ENCODE measurements at places on chromosomes 2 and 18.
A peak's percentile ranks its signal among the peaks of the same experiment; 100 is the strongest.

DNA sequence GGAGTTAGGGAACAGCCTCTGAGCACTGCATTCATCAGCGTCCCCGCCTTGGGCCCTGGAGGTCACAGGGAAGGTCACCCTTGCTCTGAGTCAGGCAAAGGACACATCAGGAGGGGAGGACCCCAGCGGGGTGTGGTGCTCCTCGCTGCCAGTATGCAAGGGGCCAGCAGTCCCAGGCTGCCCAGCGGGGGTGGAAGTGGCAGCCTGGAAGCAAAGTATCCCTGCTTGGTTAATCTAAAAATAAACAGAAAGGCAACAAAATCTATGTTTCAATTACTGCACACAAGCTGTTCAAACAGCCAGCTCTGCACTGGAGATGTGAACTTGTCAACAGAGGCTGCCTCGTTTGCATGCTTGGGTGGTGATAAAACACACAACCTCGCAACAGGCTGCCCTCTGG is 164.1 kb downstream of the KLHL29 start:
- no peak for DNase-seq
- H3K27me3 ChIP-seq, result no peaks in the 10 kb centered on the region
- no peak overlapping the region for H3K27ac ChIP-seq
- no peak overlapping the region for H3K4me3 ChIP-seq
- no peaks in the 10 kb centered on the region for H3K4me1 ChIP-seq

DNA sequence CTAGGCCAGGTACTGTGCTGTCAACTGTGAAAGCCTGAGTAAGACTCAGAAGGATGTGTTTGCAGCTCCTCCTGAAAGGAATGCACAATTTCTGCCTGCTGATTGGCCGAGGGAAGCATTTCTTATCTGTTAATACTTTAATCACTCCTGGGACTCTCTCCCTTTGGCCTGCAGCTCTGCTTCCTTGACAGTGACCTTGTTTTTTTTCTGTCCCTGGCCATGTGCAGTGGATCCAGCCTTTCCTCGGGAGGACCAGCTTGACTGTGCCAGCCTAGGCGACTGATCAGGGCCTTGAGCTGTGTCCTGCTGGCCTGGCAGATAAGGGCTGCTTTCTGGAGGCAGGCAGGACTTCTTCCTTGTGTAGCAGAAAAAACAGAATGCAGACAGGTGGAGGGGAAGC is 10.0 kb downstream of the RNF144A start:
- H3K27ac ChIP-seq, result no peak overlapping the region
- no peaks in the 10 kb centered on the region for H3K36me3 ChIP-seq
- H3K4me3 ChIP-seq, result no peak overlapping the region
- no peak for DNase-seq
- no peaks in the 10 kb centered on the region for H3K27me3 ChIP-seq

GRCh38 chr2:129293326-129293725 is 686.1 kb upstream of the RAB6C start:
- no peaks in the 10 kb centered on the region for H3K27me3 ChIP-seq
- DNase-seq, result no peak
- H3K4me1 ChIP-seq, result peaks cover 4% of the 10 kb centered on the region
- H3K36me3 ChIP-seq, result no peaks in the 10 kb centered on the region

DNA sequence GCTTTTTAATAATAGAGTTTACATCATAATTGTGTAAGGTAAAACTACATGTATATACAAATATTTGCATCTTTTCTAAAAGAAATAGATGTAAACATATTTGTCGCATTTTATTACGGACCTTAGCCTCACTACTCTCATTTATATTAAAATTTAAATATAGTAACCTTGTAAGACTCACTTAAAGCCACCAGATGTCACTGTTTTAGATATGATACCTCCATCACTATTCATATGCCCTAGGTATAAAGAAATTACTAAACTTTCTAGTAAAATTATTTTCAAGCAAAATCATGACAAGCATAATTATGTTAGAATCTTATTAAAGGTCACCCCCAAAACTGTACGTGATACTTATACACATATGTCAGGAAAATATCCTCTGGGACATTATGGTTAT is 674.3 kb upstream of the REG3G start:
- no peaks in the 10 kb centered on the region for H3K27me3 ChIP-seq
- no peak overlapping the region for H3K4me3 ChIP-seq
- no peaks in the 10 kb centered on the region for H3K36me3 ChIP-seq
- DNase-seq, result no peak

DNA sequence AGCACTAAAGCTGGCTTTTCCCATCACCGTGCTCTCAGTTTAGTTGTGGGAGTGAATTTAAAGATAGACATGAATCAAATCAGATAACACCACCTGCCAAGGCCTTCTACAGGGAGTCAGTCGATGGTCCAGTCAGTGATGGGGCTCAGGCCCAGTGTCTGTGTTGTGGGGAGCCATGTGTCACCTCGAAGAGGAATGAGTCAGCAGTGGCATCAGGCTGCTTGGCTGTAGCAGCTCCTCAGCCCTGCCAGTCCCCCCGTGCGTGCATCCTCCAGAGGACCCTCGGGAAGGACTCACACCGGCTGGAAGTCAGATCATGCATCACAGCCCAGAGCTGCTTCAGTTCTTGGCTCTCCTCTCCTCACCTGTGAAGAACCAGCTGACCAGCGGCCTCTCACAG is 420.4 kb upstream of the RAB6C start:
- DNase-seq, result no peak
- no peak overlapping the region for H3K27ac ChIP-seq
- no peaks in the 10 kb centered on the region for H3K27me3 ChIP-seq
- H3K4me1 ChIP-seq, result no peaks in the 10 kb centered on the region
- H3K36me3 ChIP-seq, result no peaks in the 10 kb centered on the region

- no peaks in the 10 kb centered on the region for H3K27me3 ChIP-seq
- no peak overlapping the region for H3K27ac ChIP-seq
- peaks cover 2% of the 10 kb centered on the region for H3K4me1 ChIP-seq
- DNase-seq, result no peak
- H3K36me3 ChIP-seq, result no peaks in the 10 kb centered on the region
Measured at GRCh38 chr18:32295604-32296003, 105.8 kb downstream of the MEP1B start.

- no peaks in the 10 kb centered on the region for H3K27me3 ChIP-seq
- peak; percentile 47 for DNase-seq
- no peak overlapping the region for H3K4me3 ChIP-seq
- H3K36me3 ChIP-seq, result no peaks in the 10 kb centered on the region
- no peak overlapping the region for H3K27ac ChIP-seq
Measured at GRCh38 chr2:239833269-239834109, 191.7 kb downstream of the NDUFA10 start.

DNA sequence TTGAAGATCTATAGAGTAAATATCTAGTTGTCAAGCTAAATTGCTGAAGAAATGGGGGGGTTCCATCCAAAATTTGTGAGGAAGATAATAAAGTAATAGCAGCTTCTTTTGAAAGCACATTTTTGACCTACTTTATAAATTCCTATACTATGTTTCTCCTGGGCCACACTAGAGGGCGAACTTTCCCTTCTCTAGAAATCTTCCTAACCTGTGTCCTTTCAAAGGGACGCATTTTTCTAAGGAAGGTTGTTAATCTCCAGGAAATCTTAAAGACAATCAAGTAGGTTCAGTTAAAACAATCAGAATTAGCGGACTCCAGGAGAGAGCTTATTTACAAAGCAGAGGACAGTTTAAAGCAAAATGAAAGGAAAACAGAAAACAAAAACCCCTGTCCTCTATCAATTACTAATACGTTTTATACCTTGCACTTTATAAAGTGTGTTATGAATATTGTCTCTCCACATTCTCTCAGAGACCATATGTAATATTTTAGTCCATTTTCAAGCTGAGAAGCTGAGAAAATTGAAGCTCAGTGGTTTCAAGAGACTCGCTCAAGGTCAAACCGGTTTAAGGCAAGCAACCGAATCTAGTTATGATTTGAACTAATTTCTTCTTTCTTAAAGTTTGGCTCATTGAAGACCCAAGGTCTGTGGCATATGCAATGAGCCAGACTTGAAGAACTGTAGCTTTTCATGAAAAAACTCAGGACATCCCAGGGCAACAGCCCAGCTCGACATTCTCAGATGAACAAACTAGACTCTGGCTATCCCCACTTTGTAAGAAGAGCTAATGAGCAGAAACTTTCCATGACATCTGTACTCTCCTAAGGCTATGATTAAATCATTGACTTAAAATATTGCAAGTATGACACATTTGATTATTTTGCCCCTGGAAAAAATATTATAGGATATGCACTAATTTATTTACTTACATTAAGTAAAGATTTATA is 273.6 kb downstream of the PAX3 start:
- H3K27ac ChIP-seq, result no peak overlapping the region
- DNase-seq, result no peak
- no peaks in the 10 kb centered on the region for H3K27me3 ChIP-seq
- no peak overlapping the region for H3K4me3 ChIP-seq
- H3K36me3 ChIP-seq, result no peaks in the 10 kb centered on the region

DNA sequence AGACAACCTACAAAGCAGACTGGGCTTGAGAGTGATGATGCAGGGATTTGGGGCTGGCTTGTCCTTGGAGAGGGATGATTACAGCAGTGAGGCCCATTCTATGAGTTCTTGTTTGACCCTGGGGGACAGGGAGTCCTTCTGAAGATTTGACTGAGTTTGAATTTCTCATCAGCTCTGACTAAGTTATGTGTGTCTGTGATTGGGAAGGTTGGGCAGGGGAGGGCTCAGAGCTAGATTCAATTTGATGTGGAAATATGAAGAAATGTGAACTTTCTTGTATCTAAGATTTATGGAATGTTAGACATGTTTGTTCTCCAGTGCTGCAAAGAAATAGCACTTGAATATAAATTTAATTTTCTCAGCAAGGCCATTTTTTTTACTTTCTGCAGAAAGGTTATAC is 19.9 kb upstream of the IL1R2 start:
- H3K27ac ChIP-seq, result no peak overlapping the region
- H3K27me3 ChIP-seq, result no peaks in the 10 kb centered on the region
- no peaks in the 10 kb centered on the region for H3K36me3 ChIP-seq
- no peak overlapping the region for H3K4me3 ChIP-seq
- H3K4me1 ChIP-seq, result no peaks in the 10 kb centered on the region
- DNase-seq, result no peak

DNA sequence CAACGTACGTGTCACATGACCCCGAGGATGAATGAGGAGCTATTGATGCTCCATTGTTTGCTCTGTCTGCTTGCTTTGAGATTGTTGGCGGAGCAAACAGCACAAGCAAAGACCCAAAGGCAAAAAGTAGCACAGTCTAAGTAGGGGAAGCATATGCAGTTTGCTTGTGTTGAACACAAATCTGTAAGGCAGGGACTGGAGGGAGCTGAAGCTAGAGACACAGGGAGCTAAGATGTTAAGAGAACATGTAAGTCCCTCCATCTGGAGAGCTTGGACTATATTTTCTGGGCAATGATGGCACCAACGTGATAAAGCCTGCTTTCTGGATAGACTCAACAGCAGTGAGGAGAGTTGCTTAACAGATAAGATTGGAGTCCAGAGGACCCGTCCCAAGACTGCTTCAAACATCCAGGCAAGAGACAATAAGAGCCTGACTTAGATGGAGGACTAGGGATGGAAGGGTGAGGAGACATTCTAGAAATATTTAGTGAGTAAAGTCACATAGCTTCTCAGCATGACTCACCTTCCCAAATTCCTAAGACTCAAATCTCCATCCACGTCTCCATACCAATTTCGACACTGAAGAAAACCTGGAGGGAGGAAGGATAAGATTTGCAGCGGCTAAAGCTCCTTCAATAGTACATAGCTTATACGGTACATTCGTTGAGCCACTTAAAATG is 88.1 kb upstream of the KLF7 start:
- H3K4me1 ChIP-seq, result no peaks in the 10 kb centered on the region
- H3K4me3 ChIP-seq, result no peak overlapping the region
- no peak overlapping the region for H3K27ac ChIP-seq
- H3K36me3 ChIP-seq, result no peaks in the 10 kb centered on the region
- no peaks in the 10 kb centered on the region for H3K27me3 ChIP-seq
- no peak for DNase-seq

GRCh38 chr2:235939471-235939870 is 228.7 kb downstream of the GBX2 start:
- no peak overlapping the region for H3K27ac ChIP-seq
- no peaks in the 10 kb centered on the region for H3K4me1 ChIP-seq
- H3K4me3 ChIP-seq, result no peak overlapping the region
- no peak for DNase-seq
- H3K27me3 ChIP-seq, result no peaks in the 10 kb centered on the region

DNA sequence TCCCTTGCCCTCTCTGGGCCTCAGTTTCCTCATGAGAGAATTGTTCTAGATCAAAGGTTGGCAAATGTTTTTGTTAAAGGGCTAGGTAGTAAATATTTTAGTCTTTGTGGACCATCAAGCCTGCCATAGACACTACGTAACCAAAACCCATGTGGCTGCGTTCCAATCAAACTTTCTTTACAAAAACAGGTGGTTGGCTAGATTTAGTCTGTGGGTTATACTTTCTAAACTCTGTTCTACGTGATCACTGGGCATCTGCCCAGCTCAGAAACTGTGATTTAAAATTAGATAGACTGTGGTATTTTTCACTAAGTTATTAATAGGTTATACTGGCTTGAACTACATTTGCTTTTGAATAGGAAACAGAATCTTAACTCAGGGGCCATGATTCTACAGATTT is 149.8 kb upstream of the DCC start:
- H3K4me3 ChIP-seq, result no peak overlapping the region
- H3K4me1 ChIP-seq, result peaks cover 1% of the 10 kb centered on the region
- H3K27ac ChIP-seq, result no peak overlapping the region
- DNase-seq, result no peak
- no peaks in the 10 kb centered on the region for H3K27me3 ChIP-seq

DNA sequence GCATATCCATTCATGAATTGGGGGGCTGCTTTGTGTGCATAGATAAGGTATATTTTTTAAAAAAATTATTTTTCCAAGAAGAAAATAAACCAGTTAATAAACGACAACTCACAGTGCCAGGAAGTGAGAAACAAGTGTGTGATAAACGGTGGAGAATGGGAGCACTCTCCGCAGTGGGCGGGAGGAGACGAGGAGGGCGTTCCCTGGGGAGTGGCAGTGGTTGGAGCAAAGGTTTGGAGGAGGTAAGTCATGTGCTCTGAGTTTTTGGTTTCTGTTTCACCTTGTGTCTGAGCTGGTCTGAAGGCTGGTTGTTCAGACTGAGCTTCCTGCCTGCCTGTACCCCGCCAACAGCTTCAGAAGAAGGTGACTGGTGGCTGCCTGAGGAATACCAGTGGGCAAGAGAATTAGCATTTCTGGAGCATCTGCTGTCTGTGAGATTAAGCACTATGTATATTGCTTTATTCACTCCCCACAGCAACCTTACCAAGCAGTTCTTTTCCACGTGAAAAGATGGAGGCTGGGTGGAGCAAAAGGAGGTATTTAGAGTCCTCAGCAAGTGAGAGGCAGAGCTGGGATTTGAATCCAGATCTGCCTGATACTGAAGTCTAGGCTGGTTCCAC is 27.0 kb upstream of the CASP8 start:
- no peak overlapping the region for H3K4me3 ChIP-seq
- no peaks in the 10 kb centered on the region for H3K36me3 ChIP-seq
- no peak overlapping the region for H3K27ac ChIP-seq
- H3K27me3 ChIP-seq, result no peaks in the 10 kb centered on the region
- H3K4me1 ChIP-seq, result no peaks in the 10 kb centered on the region

- H3K27me3 ChIP-seq, result no peaks in the 10 kb centered on the region
- H3K27ac ChIP-seq, result no peak overlapping the region
- no peaks in the 10 kb centered on the region for H3K36me3 ChIP-seq
- H3K4me1 ChIP-seq, result no peaks in the 10 kb centered on the region
- no peak overlapping the region for H3K4me3 ChIP-seq
Measured at GRCh38 chr2:30684026-30684425, 123.2 kb downstream of the CAPN13 start.

- no peaks in the 10 kb centered on the region for H3K27me3 ChIP-seq
- no peaks in the 10 kb centered on the region for H3K4me1 ChIP-seq
- no peaks in the 10 kb centered on the region for H3K36me3 ChIP-seq
Measured at GRCh38 chr2:127154396-127154795, 47.4 kb upstream of the BIN1 start.
